ENCODE measurements at places on chromosomes 16 and 17. TPM values are rescaled to one million over a fixed set of nuclear protein-coding genes. Genes with fewer than 3 reads are reported as not detected.

DNA sequence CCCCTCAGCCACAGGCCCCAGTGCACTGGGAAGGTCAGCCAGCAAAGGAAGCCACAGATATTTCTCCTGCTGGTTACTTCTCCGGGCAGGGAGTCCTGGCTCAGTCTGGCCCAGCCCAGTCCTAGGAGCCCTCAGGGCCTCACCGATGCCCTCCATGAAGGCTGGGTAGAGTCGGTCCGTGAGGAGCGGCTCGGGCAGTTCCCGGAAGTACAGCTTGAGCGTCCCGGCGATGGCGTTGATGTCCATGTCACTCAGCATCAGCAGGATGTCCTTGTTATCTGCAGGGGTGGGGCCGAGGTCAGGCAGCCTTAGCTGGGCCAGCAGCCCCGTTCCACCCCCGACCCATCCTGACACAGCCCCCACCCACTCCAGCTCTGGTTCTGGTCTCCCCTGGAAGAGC, 13.7 kb downstream of the TIMM22 start:
- peaks cover 6% of the 10 kb centered on the region for H3K36me3 ChIP-seq
- DNase-seq = no peak

- no peak overlapping the region for H3K4me3 ChIP-seq
- H3K27ac ChIP-seq = no peak overlapping the region
- peaks cover 13% of the 10 kb centered on the region for H3K4me1 ChIP-seq
- no peak for DNase-seq
- no peaks in the 10 kb centered on the region for H3K36me3 ChIP-seq
- H3K27me3 ChIP-seq = no peaks in the 10 kb centered on the region
Observed at GRCh38 chr17:27341041-27341471, 47.1 kb downstream of the WSB1 start.

DNA sequence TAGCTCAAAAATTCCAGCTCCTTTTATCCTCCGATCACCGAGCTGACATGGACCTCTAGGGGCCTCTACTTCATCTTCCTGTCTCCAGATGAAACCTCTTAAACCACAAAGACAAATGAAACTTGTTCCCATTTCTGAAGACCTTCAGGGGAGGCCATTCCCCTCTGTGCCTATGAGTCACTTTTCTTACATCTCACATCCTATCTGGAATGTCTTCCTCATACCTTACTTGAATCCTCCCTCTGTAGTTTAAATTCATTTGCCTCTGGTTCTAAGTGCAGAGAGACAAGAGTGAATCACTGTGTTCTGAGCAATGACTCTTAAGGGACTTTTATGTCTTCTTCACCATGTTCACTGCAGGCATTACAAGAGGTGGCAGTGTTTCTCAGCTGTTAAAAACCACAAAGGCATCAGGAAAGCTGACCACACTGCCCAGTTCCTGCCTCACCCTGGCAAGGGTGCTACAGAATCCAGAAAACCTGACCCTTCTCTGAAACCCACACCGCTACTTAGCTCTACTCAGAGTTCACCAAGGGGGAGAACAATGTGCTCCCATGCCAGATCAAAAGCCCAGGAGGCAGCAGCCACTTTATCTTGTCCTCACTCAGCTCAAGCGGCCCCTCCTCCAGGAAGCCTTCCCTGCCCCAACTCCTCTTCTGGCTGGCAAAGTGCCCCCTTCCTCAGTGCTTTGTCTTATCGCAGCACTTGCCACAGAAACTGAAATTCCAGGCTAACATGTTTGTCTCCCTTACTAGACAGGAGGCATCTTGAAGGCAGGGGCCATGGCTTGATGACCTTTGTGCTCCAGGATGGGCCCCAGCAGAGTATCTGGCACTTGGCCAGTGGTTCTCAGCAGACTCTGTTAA, 6.4 kb downstream of the CUEDC1 start:
- H3K27ac ChIP-seq = peak overlapping the region; percentile 89
- H3K36me3 ChIP-seq = no peaks in the 10 kb centered on the region
- no peak for DNase-seq
- H3K4me1 ChIP-seq = peaks cover 84% of the 10 kb centered on the region
- H3K27me3 ChIP-seq = no peaks in the 10 kb centered on the region

The ELAC2 gene
- total RNA-seq = 49.5 TPM

The CDH15 gene
- total RNA-seq = 0.13 TPM

The KCNH6 gene
- total RNA-seq = not detected

Measured in osteocyte (in vitro differentiated cells).